ENCODE measurements at places on chromosomes 16 and 17.

DNA sequence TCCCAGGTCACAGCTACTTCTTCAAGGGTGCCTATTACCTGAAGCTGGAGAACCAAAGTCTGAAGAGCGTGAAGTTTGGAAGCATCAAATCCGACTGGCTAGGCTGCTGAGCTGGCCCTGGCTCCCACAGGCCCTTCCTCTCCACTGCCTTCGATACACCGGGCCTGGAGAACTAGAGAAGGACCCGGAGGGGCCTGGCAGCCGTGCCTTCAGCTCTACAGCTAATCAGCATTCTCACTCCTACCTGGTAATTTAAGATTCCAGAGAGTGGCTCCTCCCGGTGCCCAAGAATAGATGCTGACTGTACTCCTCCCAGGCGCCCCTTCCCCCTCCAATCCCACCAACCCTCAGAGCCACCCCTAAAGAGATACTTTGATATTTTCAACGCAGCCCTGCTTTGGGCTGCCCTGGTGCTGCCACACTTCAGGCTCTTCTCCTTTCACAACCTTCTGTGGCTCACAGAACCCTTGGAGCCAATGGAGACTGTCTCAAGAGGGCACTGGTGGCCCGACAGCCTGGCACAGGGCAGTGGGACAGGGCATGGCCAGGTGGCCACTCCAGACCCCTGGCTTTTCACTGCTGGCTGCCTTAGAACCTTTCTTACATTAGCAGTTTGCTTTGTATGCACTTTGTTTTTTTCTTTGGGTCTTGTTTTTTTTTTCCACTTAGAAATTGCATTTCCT is 3.4 kb upstream of the LPCAT2 start:
- DNase-seq = no peak

GRCh38 chr16:10951026-10951425 is 6.7 kb downstream of the CLEC16A start:
- no peak for DNase-seq

- DNase-seq = no peak
These were observed 219.1 kb downstream of the STX8 start for GRCh38 chr17:9356488-9356911.

DNA sequence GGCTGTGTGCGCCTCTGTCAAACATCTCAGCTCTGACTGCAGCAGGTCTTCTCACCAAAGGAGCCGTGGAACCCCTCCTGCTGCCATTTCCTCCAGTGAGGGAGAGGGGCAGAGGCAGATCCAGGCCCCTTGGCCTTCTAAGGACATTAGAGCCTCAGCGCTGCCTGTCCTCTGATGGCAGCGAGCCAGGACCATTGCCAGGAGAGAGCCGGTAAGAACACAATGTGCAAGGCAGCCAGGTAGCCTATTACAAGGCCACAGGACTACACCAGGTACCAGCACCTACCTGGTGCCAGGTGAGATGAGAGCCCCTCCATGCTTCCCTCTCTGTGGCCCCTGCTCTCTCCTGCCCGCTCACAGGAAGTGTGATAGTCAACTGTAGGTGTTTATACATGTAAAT is 11.0 kb downstream of the LRRC75A start:
- DNase-seq = no peak

GRCh38 chr17:57750109-57750871 is 5.2 kb upstream of the CCDC182 start:
- no peak for DNase-seq

DNA sequence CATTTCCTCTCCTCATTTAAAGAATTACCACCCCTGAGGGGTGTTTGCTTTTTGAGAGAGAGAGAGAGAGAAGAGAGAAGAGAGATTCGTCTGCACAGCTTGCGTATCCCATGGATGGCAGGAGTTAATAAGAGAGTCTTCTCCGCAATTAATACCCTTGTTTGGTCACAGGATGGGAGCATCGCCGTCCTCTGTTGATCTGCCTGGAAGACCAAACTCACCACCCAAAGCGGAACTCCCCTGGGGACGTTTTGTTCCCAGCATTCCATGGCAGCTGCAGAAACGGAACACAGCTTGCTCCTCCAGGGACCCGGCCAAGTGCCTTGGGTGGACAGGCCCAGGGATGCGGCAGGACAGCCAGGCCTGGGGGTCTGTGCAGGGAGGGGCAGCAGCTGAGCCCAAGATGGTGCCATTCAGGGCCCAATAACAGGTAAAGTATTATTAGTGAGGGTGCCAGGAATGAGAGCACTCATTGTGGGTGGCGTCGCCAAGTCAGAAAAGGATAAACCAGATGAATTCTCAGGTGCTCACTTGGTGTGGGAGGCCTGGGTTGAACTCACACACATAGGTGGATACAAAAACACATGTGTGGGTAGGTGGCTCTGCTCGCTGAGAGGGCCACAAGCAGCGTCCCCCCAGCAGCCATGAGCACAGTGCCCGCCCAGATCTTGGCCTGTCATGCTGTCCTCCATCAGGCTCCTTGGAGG is 83.1 kb downstream of the NT5M start:
- DNase-seq = no peak

DNA sequence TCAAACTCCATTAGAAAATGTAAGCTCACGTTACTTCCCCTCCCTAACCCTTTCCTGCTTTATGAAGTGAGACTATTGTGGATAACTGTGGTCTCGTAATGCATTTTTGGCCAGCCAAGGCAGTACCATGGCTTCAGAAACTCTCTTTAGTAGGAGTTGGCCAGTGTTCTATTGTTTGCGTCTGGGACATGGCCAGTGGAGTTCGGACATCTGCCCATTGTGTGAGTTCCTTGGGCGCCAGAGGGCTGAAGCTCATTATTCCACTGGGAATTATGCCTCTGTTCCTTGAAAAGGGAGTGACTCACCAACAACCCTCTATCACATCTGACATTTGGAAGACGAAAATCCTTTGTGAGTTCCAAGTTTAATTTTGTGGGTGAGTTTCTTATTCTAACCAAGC is 319.5 kb upstream of the SOX9 start:
- no peak for DNase-seq

- DNase-seq = peak; percentile 41
These were observed 5.7 kb downstream of the ZNF319 start for GRCh38 chr16:57994778-57995177.

- DNase-seq = no peak
These were observed 249.0 kb upstream of the SALL1 start for GRCh38 chr16:51399908-51400670.

GRCh38 chr16:88368994-88369393 is 13.8 kb upstream of the ZNF469 start:
- DNase-seq = no peak

DNA sequence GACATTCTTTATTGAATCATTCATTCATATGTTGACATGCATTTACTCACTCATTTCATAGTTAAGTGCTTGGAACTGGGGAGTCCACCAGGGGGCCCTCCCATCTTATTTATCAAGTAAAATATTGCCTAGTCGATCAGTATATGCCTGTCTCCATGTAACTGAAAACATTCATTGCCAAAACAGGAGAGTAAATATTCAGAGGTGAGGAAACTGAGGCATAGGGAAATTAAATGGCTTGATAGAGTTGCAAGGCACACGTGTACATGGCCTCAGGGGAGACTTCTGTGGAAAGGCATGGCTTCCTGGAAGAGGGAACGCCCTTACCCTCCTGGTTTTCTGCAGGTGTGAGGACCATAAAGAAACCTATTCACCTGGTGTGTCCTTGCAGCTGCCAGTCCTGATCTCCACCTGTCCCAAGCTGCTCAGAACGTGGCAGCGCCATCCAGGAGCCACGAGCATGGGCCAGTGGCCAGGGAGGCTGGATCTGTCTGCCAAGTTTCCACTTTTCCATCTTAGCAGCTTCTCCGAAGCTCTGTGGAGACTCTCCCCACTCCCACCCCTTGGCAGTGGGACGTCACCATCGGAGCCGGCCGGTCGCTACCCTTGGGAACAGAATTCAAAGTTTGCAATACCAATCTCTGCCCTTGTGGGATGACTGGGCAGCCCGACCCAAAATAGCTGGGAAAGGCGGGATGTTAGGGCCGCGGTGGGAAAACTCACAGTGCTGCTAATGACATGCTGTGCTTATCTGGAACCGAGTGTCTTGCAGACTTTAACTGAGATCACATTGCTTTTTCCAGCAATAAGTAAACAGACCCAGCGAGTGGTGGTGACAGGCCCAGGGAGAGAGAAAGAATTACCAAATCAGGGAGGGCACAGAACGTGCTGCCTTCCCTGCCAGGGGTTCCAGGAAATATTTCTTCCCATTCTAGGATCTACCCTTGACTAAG is 4.1 kb upstream of the C1QTNF1 start:
- peak; percentile 15 for DNase-seq

DNA sequence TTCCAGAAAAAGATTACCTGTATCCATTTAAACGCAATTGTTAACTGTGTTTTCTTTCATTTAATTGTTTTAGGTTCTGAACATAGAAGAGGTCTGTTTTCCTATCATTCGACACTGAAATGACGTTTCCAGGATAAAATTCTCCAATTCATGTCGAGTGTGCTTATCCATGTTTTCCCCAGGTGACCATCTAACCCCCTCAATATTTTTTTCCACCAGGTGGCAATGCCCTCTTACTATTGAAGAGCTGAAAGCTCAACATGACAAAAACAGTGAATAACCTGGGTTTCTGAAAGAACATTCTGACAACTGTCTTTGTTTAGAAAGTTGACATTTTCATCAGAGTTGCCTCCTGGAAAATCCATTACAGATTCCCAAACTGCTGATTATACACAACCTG is 948.7 kb downstream of the KCNJ2 start:
- DNase-seq = no peak

GRCh38 chr16:24815021-24815420 is 30.7 kb upstream of the SLC5A11 start:
- no peak for DNase-seq

DNA sequence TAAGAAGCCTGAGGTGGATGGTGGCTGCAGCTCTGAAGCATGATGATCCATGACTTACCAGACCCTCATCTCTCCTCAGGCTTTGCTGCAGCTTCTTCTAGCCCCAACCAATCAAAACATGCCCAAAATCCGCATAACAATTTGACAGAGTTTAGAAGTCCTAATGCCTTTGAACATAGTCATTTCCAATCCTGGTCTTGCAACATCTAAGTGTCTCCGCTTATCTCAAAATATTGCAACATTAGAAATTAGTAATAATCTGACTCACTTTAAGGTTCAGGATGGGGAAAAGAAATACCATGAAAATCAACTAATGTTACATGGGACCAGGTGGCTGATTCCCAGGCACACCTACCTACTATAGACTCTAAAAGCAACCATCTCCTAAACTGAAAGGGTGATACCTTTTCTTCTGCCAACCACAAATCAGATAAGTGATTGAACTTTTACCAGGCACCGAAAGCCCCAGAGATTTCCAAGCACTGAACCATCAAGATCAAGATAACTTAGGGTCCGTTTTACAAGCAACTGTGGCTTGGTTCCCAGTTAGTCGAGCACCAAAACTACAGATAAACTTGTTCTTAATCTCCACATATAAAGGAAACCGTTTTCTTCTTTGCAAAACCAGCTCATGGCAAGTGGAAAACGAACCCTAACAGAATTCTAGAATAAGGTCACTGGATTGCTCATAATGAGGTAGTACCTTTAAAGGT is 14.0 kb downstream of the ERN1 start:
- no peak for DNase-seq

- no peak for DNase-seq
These were observed 235.4 kb upstream of the MON1B start for GRCh38 chr16:76955629-76956028.

DNA sequence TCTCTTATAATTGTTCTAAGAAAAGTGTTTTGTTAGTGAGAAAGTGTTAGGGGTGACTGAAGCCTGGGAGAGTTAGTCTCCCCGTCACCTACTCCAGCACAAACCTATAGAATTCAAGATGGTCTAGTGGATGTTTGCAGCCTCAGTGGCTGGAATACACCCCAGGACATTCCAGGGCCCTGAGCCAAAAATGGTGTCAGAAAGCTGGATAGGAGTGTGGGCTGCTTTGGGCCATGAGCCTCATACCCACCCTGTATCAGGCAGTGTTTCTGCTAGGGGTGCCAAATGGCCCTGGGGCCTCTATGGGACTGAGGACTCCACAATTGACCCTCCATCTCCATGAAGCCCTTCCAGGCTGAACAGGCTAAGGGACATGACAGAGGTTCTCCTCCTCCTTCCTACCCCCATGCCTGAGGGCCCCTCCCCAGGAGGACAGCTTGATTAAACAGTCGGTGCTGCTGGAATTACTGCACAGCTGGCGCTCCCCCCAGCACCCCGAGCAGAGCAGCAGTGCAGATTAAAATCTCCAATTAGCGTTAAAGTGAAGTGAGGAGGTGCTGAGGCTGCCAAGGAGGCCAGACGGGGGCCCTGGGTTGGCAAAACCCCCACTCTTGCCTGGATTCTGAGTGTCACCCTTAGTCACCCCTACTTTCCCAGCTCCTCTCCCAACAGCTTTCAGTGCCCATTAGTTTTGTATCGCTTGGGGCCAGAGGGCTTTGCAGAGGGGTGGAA is 59.1 kb downstream of the NEUROD2 start:
- DNase-seq = no peak

GRCh38 chr16:11168386-11169051 is 87.5 kb downstream of the SOCS1 start:
- DNase-seq = no peak

DNA sequence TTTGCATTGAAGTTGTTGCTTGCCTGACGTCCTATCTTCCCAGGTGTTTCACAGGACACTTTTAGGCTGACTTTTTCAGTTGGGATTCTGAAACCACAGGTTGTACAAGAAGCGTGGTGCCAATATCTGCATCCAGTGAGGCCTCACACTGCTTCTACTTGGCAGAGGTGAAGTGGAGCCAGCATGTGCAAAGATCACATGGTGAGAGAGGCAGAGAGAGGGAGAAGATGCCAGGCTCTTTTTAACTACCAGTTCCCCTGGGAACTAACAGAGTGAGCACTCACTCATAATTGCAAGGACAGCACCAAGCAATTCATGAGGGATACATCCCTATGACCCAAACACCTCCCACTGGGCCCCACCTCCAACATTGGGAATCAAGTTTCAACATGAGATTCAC is 5.8 kb upstream of the ABCA6 start:
- no peak for DNase-seq

DNA sequence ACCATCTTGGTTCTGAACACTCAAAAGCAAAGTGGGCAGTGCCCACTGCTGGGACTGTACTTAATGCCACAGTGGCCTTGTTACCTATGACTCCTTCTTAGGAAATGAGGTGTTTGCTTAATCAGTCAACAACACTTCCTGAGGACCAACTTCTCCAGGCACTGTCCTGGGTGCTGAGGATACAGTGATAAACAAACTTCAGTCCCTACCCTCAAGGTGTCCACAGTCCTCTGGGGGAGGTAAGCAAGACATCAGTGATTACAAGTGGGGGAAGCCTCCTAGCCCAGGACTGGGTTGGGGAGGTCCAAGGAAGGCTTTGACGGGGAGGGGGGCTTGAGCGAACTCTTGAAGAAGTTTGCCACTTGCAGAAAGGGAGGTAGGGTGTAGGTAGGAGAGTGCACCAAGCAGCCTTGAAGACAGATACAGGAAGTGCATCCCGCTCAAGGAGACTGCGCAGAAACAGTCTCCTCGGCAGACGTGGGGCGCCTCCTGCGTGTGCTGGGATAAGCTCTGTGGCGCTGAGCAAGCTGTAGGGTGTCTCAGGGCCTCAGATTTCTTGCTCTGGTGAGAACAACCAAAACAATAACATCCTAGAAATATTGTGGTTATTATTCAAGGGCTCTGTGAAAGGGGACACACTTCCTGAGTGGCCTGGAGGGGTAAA is 2.6 kb upstream of the ABCC3 start:
- DNase-seq = no peak

GRCh38 chr17:66809408-66809807 is 25.5 kb upstream of the CACNG5 start:
- no peak for DNase-seq

- no peak for DNase-seq
These were observed 7.8 kb upstream of the TBC1D3B start for GRCh38 chr17:36184023-36184765.
